Cerebellar nuclear complex (tissue), 1 donor: ENCODE measurements at places on chromosomes 7 and 10.

GRCh38 chr10:50358925-50359687 lies 107.8 kb upstream of the ASAH2 start:
- no peak for DNase-seq

GRCh38 chr10:52420656-52421055 lies 106.6 kb downstream of the DKK1 start:
- DNase-seq = no peak

GRCh38 chr10:11437391-11438142 lies 173.9 kb downstream of the USP6NL start:
- DNase-seq = no peak

GRCh38 chr10:71706216-71707121 lies 13.1 kb downstream of the C10orf105 start:
- DNase-seq = no peak

DNA sequence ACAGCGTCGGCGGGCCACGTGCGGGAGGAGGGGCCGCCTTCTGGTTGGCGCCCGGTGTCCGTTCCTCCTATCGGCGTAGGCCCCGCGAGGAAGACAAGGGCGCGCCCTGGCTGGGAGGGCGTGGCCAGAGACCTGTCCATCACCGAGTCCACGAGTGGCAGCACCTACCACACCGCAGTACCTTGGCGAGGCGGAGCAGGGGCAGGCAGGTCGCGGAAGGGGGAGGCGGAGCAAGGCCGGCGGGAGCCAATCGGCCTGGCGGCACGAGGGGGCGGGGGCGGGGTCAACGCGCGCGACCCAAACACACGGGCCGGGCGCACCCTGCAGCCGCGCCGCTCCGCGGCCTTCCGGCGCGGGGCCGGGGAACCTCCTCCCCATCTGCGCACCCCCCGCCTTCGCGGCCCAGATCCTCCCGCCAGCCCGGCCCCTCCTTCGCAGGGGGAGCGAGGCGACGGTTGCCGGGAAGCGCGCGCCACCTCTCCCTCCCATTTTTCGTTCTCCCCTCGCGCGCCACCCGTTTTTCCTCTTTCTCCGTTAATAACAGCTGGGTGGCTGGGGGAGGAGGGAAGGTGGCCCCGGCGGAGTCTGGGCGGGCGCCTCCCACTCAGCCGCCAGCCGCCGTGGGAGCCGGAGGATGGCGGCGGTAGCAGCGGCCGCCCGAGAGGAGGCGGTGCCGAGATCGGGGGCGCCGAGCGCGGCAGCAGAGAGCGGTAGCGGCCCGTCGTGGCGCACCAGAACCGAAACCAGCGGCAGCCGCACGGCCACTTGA lies at the start of gene ZNRF2:
Gene ZNRF2 (plus strand): TSS at position 300 of the 769 bp plus-strand sequence. CDS start 761 bp downstream, outside the sequence.
- peak; percentile 98 for DNase-seq

DNA sequence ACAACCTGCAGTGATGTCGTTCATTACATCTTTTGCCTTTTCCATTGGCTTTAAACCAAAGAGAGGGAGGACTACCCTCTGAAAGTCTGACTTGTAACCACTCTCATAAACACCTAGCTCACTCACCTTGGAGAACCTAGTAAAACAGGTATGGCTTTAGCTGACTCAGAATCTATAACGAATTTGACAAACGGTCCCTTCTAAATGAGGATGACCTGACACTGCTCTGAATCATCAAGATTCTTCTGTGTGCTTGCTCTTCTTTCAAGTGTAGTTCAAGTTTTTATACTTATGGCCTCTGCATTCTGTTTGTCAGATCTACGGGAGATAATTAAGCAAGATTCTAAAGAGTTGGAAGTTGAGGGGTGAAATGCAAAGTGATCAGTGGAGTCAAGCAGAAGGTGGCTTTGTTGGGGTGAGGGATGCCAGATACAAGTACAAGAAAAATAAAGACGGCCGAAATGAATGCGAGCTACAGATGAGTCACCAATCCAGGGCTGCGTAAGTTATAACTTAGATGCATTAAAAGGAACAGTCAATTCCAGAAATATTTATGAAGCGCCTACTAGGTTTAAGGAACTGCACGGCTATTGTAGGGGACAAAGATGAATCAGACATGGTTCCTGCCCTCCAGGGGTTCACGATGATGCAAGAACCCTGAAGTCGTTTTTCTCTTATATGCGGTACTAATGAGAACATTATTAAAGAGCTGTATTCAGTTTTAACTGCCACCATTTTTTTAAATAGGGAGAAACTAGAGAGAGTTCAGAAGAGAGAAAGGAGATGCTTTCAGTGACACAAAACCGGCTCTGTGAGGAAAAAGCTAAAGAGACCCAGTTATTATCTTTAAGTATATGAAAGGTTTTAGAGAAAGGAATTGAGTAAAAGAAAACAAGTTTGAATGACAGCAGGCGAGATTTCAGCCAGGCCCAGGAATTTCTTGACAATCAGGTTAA lies 6.5 kb downstream of the HIPK2 start:
- no peak for DNase-seq

DNA sequence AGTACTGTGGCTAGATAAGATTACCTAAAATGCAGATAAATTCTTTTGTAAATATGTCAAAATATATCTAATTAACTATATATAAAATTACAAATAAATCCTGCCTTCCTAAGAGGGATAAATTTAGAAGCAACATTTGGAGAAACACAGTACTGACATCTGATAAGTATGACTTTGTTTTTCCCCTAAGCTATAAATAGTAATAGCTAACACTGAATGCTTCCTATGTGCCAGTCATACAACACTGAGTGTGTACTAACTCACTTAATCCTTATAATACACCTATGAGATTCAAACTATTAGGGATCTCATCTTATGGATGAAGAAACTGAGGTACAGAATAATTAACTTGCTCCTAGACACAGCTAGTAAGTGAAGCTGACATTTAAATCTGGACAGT lies 733.4 kb downstream of the MAGI2 start:
- DNase-seq = no peak

DNA sequence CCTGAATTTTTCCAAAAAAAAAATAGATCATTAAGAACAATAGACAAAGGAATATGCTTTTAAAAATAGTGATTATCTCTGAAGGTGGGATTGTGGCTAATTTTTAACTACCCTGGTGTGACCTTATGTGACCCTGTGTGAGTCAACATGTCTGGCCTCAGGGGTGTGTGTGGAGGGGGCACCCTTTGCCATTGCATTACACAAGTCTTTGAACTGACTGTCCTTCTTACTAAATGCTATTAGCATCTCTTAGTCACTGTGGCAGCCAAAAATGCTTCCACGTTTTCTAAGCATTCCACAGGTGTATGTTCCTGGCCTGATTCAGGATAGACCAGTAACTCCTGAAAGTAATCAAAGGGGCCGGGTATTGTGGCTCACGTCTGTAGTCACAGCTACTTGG lies 175.4 kb downstream of the MGMT start:
- no peak for DNase-seq

- DNase-seq = no peak
Measured at GRCh38 chr7:104723001-104723400, 291.0 kb upstream of the KMT2E start.
